ENCODE measurements at places on chromosomes 3 and 15.

DNA sequence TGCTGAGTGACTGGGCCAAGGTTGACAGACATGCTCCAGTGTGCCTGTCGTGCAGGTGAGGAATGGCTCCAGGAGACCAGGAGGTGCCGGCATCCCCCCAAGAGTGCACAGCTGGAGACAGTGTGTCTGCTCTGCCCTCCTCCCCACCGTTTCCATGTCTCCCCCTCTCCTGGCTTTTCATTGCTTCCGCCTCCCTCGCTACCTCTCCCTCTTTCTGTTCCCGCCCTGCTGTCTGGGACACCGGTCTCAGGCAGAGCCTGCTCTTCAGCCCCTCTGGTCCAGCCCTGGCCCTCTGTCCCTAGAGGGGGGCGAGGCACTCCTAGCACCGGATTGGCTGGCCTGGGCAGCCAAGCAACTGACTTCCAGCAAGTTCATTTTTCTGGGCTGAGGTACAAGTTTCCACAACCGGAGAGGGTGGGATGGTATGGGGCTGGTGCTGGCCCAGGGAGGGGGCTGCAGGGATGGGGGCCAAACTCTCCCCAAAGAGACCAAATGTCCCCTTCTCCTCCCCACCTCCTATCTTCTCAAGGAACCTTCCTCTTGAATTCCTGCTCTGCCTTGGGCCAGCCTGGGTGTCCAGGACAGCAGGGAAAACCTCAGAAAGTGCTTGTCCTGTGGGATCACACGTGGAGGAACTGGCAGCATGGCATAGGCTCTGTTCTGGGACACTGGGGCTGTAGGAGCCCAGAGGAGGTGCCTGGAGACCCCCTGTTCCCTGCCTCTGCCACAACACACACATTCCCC, 32.6 kb downstream of the PRKCD start:
- no peak for DNase-seq

DNA sequence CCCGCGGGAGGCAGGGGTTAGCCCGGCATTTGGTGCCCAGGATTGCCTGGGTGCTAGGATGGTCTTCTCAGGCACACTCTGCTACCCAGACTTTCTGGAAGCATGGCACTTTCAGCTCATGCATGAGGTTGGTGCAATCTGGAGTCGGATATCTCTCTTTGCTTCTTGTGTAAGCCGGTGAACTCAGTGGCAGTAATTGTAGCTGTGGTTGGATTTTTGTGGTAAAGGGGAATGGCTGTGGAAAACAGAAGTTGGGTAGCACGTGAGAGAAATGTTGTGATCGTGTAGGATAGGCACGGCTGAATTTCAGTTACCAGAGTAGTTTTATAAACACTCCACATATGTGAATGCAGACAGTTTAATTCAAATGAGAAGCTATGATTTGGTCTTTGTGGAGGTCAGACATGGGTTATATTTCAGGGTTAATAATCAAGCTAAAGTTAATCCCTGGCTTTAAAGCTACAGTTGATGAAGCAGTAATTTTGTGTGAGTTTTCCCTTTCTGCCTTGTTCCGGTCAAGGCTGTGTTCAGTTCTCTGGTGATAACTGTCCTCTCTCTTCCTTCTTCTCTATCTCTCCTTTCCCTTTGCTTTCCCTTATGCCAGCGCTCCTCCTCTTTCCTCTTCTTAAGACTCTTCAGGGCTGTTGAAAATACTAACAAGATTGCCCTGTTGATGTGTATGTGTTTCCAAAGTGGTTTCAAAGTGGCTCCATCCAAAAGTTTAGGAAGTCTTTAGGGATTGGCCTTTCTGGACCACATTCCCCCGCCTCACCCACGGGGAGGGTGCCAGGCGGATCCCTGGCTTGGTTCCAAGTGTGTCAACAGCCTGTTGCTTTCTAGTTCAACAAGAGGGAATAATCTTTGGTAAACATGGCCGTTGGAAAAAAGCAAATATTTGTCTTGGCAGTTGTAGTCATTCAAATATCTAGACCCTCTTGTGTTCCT, 404.6 kb upstream of the C2CD4B start:
- no peak for DNase-seq

GRCh38 chr15:26109203-26109602, 246.1 kb upstream of the ATP10A start:
- no peak for DNase-seq

DNA sequence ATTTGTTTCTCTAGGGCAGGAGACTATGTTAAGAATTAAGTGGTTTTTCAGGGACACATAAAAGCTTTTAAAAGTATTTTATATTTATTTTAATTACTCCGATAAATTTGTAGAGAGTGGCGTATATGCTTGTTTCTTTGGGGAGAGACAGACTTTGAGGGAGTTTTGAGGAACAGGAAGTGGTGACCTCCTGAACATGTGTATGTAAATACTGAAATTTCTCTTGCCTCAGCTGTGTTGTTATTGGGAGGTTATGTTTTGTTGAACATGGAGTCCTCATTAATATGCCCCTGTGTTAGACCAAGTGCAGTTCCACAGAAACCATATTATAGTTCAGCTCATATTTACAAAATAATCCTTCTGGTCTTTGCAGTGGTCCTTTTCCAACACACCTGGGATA, 41.8 kb upstream of the UTS2B start:
- DNase-seq, result no peak

DNA sequence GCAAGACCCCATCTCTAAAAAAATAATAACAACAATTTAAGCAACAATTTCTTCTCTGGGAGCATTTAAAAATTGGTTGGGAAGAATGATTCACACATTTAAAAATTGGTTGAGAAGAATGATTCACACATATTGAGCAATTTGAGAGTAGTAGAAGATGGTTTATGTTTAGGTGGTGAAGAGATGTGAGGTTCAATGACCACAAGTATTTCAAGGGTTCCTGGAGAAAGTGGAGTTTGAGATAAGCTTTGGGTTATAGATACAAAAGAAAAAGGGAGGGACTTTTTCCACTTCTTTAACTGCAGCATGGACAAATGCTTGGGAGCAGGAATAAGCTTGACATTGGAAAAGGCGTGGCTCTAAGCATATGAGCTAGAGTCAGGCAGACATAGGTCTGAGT, 145.7 kb upstream of the NPHP3 start:
- DNase-seq, result no peak

GRCh38 chr15:28184166-28184565, 85.1 kb upstream of the OCA2 start:
- no peak for DNase-seq

GRCh38 chr3:112477891-112478290, 21.4 kb downstream of the BTLA start:
- DNase-seq, result no peak

GRCh38 chr3:134927599-134927998, 132.5 kb downstream of the EPHB1 start:
- no peak for DNase-seq

DNA sequence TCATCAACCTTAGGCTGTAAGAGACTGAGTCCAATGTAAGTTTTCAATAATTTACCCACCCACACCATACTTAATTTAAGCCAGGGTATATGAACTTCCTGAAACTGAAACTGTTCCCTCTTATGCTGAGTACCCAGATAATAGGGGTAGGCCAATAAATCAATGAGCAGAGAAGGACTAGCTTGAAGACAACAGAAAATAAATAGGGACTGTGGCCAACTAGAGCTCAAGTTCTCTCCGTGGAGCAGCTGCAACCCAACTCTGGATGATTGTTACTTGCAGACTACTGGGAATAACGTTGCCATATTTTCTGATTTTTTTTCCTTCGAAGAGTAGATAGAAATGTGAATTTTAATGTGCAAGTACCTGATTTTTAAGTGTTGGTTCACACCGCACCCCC, 128.0 kb downstream of the ATG7 start:
- DNase-seq, result no peak

DNA sequence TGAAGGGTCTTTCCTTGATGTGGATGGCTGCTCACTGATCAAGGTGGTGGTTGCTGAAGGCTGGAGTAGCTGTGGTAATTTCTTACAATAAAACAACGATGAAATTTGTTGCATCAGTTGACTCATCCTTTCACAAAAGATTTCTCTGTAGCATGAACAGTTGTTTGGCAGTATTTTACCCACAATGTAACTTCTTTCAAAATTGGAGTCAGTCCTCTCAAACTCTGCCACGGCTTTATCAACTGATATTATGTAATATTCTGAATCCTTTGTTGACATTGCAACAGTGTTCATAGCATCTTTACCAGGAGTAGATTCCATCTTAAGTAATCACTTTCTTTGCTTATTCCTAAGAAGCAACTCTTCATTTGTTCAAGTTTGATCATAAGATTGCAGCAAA, 252.6 kb downstream of the UBE2E2 start:
- DNase-seq, result no peak

DNA sequence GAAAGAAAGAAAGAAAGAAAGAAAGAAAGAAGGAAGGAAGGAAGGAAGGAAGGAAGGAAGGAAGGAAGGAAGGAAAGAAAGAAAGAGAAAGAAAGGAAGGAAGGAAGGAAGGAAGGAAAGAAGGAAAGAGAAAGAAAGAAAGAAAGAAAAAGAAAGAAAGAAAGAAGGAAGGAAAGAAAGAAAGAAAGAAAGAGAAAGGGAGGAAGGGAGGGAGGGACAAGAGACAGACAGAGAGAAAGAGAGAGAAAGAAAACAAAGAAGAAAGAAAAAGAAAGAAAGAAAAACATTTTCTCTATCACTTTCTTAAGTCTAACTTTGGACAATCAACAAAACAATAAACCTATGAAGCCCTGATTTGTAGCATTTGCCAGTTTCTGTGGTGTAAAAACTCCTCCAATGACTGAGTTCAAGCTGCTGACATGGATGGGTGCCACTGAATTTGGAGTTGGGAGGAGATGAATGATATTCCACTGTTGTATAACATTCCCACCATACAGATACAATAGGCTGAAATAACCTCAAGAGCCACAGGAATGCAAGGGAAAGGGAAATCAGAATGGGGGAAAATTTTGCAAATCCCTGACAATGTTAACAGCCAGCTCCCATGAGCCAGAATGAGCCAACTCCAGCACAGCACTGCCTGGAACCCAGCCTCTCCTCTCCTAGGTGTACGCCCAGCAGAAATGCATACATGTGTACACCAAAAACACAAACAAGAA, 15.0 kb upstream of the RTP3 start:
- DNase-seq, result no peak

DNA sequence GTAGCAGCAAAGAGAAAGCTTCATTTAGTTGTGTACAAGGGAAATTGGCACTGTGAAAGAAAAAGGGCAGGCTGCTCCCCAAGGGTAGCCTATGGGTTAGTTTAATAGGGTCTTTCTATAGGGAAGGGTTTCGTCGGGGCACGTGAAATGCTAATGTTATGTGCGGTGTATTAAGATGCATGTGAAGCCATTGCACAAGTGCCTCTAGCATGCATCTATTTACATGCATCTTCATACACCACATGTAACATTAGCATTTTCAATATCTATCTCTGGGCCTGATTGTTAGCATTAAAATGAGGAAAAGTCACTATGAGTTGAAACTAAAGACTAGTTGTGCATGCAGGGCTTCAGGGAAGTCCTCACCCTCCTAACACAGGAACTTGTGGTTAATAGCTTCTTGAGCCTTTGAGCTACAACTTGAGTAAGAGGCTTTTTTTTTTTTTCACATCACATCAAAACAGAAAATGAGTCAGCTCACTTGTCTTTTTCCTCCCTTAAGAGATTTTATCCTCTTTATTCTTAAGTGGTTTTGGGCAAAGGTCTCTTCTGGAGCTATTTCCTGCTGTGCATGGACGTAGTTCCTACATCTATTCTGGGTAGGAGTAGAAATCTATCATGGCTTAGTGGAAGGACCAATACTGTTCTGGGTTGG, 613.4 kb downstream of the ZPLD1 start:
- DNase-seq, result no peak

GRCh38 chr3:107985496-107985895, 105.3 kb downstream of the CD47 start:
- DNase-seq, result peak; percentile 28

- DNase-seq, result no peak
These were observed 53.9 kb downstream of the COPS2 start for GRCh38 chr15:49101536-49101935.

DNA sequence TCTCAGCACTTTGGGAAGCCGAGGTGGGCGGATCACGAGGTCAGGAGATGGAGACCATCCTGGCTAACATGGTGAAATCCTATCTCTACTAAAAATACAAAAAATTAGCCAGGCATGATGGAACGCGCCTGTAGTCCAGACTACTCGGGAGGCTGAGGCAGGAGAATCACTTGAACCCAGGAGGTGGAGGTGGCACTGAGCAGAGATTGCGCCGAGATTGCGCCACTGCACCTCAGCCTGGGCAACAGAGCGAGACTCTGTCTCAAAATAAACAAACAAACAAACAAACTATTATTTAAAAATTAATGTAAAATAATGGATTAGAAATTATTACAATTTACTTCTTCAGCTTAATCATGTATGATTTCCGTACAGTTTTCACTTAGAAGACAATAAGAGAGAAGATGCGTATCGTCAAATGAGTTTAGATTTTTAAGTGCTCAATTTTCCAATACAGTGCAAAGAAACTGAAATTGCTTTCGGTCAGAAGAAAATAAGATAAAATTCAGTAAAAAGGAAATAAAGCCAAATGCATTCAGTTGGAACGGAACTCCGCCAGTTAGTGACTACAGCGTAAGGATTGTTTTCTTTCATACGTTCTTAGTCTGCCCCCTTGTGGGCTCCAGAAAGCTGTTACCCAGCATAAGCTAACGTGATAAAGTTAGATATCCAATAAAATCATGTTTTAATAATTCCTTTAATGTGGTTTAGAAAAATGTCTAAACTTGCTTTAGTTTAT, 24.8 kb downstream of the AADAC start:
- peak; percentile 63 for DNase-seq

DNA sequence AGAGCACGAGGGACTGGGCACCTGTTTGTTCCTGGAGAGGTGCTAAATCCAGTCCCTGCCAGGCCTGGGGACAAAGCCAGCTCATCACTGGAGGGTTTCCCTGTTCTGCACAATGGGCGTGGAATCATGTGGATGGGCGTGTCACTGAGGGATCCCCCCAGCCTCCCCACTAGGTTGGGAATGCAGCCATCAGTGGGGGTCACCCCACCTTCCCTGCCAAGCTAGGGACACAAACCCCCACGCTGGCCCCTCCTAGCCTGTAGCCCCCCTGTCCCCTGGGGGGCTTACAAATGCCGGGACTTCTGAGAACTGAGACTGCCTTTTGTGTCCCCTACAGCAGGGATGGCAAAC, 61.9 kb downstream of the NSMCE3 start:
- no peak for DNase-seq

Data from CD8-positive, alpha-beta T cell (primary cell).